GM10248 (cell line): ENCODE measurements at places on chromosomes 5 and 9.

DNA sequence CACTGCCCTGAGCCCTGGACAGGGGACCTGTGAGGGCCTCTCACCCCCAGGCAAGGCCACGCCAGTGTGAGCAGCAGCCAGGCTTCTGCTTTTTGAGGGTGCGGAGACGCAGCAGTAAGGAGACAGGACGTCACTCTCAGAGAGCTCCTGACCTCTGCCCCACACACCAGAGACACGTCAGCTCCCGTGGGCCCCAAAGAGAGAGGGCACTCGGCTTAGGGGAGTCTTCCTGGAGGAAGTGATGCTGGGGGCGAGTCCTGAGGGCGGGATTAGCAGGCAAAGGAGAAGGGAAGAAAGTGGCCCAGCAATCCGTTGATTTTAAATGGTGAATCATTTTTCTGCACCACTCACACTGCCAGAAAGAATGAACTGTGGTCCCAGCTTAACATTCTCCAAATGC lies 24.0 kb upstream of the SLC9A3 start:
- DNase-seq: no peak

DNA sequence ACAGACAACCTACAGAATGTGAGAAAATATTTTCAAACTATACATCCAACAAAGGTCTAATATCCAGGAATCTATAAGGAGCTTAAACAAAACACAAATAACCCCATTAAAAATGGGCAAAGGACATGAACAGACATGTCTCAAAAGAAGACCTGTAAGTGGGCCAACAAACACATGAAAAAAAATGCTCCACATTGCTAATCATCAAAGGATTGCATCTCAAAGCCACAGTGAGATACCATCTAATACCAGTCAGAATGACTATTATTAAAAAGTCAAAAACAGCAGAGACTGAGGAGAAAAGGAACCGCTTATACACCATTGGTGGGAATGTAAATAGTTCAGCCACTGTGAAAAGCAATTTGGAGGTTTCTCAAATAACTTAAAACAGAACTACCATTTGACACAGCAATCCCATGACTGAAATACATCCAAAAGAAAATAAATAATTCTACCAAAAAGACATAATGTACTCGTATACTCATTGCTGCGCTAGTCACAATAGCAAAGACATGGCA lies 39.1 kb upstream of the C5orf63 start:
- no peak for DNase-seq

DNA sequence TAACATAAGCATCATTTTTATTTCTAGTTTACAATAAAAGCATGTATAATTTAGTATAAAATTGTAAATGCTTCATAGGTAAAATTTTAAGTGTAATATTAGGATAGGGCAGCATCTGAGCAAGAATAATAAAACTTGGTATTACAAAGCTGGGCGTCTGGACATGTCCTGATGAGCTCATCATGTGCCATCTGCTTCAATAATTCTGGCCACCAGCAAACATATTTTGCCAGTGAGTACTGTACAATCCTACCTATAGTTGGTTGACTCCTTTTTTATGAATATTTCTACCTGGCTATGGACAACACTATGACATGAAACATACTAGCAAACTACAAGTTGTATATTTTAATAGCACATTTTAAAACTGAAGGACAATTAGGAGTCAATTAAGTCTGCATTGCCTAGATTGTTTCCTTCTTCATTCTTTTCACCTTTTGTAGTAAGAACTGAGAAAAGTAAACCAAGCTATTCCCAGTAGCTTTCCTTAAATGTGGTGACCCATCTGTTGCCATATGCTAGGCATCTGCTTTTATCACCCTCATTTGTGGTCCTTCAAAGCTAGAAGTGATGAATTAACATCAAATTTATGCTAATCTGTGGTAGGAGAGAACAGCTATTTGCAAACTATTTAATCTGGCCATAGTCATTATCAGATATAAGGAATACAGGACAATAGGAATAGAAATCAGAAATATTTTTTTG lies 23.4 kb downstream of the LURAP1L start:
- no peak for DNase-seq

GRCh38 chr5:97009212-97009898 lies 73.5 kb downstream of the LNPEP start:
- peak; percentile 29 for DNase-seq

DNA sequence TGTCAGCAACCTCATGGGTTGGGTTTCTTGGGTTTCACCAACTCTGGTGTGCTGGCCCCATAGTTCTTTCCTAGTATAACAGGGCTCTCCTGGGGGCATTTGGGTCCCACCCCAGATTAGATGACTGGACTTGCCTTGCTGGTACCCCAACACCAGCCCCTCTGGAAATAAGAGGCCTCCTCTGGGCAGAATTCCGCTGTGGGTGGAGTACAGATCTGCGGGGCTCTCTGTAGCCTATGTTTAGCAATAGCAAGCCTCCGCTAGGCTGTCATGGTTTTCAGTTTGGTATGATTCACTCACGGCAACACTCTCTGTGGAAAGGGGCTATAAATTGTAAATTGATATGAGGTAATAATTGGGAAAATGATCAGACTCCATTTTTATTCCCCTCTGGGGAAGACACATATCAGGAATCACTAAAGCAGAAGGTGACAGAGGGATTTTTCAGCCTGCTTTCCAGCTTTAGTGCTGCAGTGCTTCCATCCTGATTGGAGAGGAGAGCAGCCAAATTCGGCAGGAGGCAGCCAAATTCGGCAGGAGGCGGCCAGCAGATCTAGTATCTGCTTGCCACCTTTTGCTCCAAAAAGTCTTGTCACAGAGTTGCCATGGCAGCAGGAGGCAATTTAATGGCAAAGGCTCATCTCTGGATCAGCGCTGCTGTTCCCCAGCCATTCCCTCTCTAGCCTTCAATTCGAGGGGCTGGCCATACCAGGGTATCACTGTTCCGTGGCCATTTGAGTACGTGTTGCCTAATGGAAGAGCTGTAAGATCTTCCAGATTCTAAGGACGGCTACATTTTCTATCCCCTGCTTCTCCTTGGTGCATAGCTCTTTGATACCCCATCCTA lies 84.6 kb downstream of the SLC44A1 start:
- DNase-seq: no peak
